ENCODE measurements at places on chromosomes 1 and 21. TPM values are rescaled to one million over a fixed set of nuclear protein-coding genes. Genes with fewer than 3 reads are reported as not detected.

DNA sequence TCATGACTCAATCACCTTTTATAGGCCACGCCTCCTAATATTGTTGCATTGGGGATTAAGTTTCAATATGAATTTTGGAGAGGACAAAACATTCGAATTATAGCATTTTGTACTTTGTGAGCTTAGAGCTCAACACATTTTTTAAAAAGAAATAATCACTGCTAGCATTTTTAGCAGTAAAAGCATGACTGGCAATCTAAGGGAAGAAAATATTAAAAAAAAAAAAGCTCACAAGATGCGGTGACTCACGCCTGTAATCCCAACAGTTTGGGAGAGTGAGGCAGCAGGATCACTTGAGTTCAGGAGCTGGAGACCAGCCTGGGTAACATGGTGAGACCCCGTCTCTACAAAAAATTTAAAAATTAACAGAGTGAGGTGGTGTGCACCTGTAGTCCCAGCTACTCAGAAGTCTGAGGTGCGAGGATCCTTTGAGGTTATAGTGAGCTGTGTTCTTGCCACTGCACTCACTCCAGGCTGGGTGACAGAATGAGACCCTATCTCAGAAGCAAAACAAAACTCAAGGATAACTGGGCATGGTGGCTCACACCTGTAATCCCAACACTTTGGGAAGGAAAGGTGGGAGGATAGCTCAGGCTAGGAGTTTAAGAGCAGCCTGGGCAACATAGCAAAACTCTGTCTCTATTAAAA, 28.8 kb upstream of the DIPK1A start:
- peak; percentile 32 for DNase-seq

- DNase-seq: peak; percentile 84
Measured at GRCh38 chr1:46527474-46528296, 23.8 kb downstream of the KNCN start.

GRCh38 chr1:198267921-198268320, 111.1 kb downstream of the NEK7 start:
- DNase-seq: no peak

DNA sequence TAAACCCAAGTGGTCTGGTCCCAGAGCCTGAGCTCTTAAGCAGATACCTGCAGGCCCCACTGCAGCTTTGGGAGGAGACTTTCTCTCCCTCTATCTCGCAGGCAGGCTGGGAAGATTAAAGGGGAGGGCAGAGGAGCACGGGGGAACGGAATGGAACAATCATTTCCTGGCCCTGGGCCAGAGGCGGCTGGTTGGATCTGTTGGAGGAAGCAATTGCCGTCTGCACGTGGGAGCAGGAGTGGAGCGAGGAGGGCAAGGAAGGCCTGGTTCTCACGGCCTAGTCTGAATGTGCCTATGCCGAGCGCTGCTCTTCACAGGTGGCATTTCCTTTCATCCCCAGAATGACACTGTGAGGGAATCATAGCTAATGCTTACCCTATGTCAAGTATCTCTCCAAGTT, 23.7 kb downstream of the NKAIN1 start:
- DNase-seq: no peak

The ZNF648 gene
- not detected for total RNA-seq

All from MCF 10A (cell line).